GM04503 (cell line): ENCODE measurements at places on chromosomes 5 and 9.

- DNase-seq, result peak; percentile 2
Measured at GRCh38 chr5:69364414-69364813, 4.9 kb downstream of the AK6 start.

GRCh38 chr9:98829766-98830165 is 22.3 kb downstream of the GALNT12 start:
- no peak for DNase-seq

- no peak for DNase-seq
Measured at GRCh38 chr9:131461166-131461565, 41.6 kb upstream of the POMT1 start.

DNA sequence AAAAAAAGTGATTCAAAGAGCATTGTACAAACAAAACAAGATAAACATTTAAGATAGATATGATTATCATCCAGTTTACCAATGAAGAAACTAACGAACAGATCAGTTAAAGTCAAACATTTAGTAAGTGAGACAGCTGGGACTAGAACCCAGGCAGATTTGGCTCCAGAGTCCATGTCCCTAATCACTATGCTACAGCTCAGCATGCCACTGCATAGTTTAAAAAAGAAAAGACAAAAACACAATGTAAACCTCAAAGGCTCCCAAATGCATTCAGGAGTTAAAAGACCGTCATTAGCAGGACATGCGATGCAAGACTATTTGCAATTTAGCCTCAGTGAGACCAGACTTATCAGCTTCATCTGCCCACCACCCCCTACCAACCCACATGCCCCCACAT is 36.8 kb downstream of the DENND1A start:
- DNase-seq, result no peak

DNA sequence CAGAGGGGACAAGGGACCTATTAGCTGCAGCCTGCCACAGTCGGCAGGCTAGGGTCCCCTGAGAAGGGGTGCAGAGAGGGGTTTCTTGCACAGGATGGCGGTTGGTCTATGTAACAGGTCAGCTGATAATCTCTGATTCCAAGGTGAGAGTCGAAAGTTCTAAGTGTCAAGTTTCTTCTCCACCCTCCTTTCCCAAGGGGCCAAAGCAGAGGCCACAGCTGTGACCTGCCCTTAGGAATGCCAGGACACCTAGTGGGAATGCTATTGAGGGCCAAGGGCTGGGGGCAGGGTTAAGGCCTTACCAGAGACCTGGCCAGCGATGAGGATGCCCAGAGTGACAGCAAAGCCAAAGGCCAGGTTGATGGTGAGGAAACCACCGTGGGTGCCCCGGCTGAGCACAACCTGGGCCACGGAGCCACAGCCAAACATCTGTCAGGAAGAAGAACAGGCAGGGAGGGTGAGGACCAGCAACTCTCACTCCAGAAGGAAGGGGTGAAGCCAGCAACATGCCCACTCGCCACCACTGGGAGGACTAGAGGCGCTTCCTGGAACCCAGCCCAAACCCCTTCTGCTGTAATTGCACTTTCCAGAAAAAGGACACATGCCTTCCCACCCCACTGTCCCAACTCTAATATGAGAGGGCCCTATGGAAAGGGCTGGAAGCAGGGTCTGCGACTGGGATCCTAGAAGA is 3.8 kb downstream of the AQP3 start:
- no peak for DNase-seq

DNA sequence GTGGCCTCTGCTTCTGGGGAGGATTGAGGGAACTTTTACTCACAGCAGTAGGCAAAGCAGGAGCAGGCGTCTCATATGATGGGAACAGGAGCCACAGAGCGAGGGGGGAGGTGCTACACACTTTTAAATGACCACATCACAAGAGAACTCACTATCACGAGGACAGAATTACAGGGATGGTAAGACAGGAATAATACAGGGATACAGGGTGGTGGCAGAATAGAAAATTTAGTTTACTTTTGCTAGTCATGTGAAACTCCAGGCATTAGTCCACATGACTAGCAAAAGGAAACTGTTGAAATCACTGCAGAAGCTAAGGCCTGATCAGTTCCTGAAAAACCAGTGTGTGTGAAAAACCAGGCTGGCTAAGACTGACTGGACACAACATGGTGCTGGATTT is 382.4 kb downstream of the NNT start:
- DNase-seq, result no peak

- DNase-seq, result no peak
Measured at GRCh38 chr9:38251036-38251860, 141.3 kb upstream of the ALDH1B1 start.

DNA sequence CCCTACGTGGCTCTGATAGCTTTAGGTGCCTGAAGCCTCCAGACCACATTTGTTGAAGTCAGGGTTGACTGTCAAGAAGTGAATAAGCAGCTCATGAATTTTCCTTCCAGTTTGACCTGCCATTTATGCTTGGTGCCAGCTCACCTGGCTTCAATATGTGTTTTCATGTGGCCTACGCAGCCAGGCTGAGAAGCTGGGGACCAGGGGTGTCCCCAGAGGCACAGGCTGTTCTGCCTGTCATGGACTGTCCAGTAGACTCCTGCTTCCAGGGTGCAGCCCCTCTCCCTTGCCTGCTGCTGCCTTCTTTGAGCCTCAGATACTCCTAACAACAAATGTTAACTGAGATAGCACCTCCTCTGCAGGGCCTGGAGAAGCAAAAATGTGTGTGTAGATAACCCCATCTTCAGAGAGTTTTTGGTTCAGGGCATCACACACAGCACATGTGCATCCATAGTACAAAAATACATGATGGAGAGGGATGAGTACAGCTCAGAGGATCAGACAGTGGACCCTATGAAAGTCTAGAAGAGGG is 5.8 kb downstream of the TNFAIP8 start:
- no peak for DNase-seq

- peak; percentile 66 for DNase-seq
Measured at GRCh38 chr5:72387985-72388384, 67.8 kb downstream of the PTCD2 start.

GRCh38 chr9:125150349-125151245 is 7.3 kb upstream of the SCAI start:
- DNase-seq, result no peak

DNA sequence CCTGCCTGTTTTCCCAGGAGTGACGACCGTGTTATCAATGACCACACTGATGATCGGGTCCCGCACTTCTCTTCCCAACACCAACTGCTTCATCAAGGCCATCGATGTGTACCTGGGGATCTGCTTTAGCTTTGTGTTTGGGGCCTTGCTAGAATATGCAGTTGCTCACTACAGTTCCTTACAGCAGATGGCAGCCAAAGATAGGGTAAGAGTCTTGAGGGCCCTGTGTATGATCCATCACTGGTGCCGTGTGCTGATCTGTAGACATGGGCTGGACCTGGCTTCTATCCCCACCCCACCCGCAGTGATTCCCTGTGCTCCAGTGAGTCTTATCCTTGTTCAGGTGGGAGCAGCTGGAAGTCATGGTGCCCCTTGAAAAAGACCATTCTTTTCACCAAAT is 26.0 kb downstream of the GABRP start:
- no peak for DNase-seq

DNA sequence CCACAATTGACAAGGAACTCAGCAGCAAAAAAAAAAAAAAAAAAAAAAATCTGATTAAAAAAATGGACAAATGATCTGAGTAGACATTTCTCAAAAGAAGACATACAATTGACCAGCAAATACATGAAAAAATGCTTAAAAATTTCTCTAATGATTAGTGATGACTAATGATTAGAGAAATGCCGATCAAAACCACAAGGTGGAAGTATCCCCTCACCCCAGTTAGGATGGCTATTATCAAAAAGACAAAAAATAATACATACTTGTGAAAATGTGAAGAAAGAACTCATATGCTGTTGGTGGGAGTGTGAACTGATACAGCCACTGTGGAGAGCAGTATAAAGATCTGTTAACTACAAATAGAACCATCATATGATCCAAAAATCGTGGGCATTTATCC is 245.3 kb downstream of the OSTF1 start:
- no peak for DNase-seq

DNA sequence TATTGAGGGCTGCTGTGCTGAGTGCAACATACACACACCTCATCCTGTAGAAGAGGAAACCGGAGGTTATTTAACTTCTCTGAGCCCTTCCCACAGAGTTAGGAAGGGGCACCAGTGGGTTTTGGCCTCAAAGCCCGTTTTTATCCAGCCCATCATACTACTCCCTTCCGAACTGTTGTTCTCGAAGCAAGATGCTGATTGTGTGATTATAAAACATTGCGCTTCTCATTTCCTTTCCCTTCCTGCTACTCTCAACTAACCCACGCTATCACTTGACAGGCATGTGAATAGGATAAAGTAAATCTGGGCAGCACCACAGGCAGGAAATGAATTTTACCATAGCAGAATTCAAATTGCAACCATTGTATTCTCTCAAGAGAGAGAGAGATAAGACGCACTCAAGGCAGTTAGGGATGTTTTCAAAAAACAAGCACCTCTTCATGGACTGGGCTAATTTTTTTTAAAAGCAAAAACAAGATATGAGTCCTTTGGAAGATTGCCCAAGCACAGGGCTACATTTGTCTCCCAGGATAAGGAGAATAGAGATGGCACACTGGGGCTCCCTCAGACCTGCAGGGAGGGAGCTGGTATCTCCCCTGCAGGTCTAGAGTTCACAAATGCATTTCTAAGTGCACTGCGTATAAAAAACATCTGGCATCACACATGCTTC is 52.6 kb downstream of the GNA14 start:
- no peak for DNase-seq

DNA sequence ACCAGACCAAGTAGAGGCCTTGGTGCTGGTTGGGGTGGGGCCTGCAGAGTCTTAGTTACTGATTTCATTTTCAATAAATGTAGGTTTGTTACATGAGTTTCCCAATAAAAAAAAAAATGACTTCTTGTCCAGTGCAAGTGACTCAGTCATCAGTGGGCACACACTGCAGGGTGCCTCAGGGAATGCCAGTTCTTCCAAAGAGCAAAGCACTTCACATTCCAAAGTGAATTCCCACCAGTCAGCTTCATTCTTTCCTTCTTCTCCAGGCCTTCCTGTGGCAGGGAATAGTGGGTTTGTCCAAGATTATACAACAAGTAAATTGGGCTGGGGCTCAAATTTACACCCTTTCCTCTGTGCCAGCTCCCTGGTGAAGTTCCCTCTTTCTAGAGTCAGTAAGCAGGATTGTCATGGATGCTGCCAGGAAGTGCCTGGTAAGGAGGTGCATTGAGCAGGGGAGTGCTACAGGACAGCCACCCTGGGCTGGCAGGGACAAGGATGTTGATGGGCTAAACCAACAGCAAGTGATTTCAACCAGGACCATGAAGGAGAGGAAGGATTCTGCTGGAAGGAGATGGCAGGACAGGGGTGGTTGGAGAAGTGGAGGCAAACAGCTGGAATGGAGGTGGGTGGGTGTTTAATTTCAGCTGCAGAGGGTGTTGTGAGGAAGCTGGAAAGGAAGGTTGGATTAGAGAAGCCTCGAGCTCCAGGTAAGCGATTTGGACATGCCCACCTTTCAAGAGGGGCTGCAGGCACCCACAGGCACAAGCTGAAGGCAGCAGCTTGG is 3.7 kb upstream of the B4GALT7 start:
- DNase-seq, result no peak

- no peak for DNase-seq
Measured at GRCh38 chr5:92962752-92963151, 618.3 kb downstream of the NR2F1-AS1 start.

GRCh38 chr5:1511651-1512540 is 11.9 kb downstream of the LPCAT1 start:
- DNase-seq, result no peak

GRCh38 chr5:1172670-1173404 is 28.6 kb upstream of the SLC6A19 start:
- DNase-seq, result no peak

DNA sequence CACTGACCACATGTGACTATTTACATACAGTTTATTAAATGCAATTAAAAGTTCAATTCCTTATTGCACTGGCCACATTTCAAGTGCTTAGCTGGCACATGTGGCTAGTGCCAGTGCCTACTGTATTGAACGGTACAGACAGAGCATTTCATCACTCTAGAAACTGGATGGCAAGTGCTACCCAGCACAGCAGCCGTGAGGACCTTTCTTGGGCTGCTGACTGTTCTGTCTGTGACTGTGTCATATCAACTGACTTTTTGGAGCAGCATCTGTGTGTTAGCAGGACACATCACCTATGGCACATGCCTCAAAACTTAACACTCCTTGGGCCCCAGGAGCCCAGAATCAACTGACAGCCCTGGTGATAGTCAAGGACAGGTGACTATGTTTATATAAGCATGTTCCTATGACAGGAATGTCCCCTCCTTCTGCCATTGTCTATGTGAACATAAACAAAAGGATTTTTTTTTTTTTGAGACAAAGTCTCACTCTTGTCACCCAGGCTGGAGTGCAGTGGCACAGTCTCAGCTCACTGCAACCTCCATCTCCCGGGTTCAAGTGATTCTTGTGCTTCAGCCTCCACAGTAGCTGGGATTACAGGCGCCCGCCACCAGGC is 8.9 kb downstream of the IRF1 start:
- no peak for DNase-seq

DNA sequence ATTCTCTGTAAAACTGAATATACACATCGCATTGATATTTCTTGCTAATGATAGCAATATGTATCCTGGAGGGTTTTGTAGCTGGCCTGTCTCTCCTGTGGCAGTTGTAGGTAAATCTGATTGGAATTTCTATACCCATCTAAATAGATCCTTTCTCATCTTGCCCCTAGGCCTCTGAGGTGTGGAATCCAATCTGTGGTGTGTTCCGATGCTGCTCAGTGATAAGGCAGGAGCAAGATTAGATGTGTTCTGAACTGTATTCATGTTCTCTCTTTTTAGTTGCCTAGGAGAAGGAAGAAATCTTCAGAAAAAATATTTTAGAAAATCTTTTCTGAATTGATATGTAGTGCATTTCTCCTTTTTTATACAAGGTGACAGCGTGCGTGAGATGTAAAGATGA is 507.5 kb downstream of the NR2F1-AS1 start:
- DNase-seq, result no peak

DNA sequence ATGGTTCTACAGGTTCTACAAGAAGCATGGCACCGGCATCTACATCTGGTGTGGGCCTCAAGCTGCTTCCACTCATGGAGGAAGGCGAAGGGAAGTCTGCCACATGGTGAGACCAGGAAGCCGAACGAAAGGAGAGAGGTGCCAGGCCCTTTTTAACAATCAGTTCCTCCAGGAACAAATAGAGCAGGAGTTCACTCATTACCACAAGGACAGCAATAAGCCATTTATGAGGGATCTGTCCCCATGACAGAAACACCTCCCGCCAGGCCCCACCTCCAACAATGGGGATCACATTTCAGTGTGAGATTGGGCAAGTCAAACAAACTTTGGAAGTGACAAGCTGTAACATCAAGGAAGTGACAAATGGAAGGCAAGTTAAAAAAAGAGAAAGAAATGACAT is 95.5 kb upstream of the PTPN3 start:
- DNase-seq, result no peak

- no peak for DNase-seq
Measured at GRCh38 chr9:21392270-21392669, 7.1 kb upstream of the IFNA2 start.
